ENCODE measurements at places on chromosomes 4 and X.

GRCh38 chrX:111265486-111265885, 4.8 kb downstream of the CAPN6 start:
- no peak for DNase-seq

- peak; percentile 66 for DNase-seq
Measured at GRCh38 chr4:137545461-137545861, 13.2 kb upstream of the PCDH18 start.

DNA sequence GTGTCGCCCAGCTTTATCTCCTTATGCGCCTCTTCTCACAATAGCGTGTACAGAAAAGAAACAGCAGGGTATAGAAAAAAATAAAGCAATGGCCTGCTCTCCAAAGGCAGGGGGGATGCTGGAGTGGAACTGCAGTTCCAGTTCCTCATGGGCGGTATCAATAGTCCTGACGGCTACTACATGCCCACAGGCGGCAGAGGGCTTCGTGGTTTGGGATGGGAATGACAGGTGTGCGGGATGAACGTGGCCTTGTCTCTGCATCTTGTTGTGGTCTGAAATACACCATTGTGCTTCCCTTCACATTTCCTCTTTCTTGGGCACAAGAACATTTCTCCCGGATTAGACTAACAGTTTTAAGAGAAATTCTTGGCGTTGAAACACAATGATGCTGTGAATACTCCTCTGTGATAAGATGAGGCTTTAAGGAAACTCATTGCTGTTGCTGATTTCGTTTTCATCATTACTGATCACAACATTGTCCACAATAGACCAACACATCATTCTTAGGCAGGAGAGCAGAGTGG, 124.1 kb upstream of the IGFBP7 start:
- DNase-seq: no peak

DNA sequence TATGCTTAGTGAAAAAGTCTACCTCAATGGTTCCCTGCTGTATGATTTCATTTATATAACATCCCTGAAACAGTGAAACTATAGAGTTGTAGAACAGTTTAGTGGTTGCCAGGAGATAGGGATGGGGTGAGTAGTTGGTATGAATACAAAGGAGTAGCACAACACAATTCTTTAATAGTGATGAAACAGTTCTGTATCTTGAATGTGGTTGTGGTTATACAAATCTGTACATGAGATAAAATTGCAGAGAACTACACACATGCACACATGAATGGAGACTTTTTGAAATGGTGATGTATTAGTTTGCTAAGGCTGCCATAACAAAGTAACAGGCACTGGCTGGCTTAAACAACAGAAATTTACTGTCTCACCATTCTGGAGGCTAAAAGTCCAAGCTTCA, 677.1 kb downstream of the ADGRL3 start:
- peak; percentile 22 for DNase-seq

DNA sequence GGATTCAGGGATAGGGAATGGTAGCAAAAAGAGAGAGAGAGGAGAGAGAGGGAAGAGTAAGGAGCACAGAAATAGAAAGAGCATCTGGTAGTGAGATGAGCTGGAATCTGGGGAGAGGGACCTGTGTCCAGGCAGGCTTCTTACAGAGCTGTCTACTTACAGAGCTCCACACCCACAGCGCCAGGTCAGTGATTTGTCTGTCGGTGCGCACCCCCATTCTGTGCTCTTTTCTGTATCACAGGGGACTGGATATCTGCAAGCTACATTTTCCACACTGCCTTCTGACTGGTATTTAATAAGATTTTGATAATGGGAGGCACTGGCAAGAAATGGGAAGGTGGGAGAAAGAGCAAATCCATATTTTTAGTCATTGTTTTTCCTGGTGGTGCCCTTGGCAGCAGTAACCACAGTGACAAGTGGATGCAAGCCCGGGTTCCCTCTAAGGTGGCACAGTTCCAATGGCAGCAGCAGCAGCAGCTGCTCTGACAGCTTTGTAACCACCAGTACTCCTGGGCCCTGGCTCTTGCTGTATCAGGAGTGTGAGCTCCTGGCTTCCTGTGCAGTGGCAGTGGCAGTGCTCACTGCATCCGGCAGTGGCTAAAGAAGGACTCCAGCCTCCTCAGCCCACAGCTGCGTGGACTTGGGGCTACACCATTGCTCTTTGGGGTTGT, 300.5 kb downstream of the TRIML1 start:
- DNase-seq: no peak

DNA sequence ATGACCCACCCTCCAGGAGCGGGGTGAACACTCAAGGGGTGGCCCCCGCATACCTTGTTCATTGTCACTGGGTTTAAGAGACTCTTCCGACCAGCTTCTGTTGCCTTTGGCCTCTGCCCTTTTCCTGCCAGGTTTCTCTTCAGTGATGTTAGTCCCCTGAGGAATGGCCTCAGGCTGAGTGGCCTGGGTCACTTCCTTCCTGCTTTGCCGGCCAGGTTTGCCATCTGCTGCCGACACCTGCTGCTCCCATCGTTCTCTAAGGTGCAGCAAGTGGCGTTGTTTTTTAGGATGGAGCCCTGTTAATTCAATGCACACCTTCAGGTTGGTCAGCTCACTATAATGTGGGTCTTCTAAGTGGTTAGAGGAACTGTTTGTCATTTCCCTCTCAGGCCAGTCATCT, 34.2 kb downstream of the BCOR start:
- DNase-seq: no peak

DNA sequence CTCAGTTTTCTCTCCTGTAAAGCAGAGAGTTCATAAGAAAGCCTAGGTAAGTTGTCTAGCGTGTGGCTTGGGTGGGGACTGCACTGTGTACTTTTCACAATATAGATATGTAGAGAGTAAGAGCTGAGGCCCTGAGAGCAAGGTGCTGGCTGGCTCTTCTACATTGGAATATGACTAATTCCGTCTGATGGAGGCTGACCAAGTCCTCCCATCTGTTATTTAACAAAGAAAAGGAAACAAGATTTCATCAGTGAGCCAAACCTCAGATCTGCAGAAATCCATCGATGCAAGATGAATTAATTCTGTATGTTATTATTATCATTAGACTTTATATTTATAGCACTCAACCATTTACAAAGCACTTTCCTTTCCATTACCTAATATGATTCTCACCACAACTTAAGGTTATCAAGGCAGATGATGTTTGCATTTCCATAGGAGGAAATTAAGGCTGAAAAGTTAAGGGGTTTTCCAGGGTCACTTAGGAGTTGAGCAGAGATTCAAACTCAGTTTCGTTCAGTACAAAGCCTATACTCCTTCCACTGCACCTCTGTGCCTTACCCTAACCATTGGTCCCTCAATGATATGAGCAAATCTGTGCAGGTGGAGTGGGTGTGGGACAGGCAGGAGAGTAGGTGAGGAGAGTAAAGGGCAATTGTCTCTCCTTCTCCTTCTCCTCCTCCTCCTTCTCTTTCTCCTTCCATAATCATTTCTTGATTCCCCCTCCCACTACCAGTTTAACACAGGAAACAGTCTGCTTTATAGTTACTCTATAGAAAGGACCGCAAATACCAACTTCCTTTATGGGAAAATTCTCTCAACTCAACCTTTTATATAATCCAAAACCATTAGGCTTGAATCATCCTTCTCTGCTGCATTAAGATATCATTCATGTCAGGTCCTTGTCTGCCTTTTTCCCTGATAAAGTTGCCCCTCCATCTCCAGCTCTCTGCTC, 27.6 kb upstream of the SRD5A3 start:
- no peak for DNase-seq

DNA sequence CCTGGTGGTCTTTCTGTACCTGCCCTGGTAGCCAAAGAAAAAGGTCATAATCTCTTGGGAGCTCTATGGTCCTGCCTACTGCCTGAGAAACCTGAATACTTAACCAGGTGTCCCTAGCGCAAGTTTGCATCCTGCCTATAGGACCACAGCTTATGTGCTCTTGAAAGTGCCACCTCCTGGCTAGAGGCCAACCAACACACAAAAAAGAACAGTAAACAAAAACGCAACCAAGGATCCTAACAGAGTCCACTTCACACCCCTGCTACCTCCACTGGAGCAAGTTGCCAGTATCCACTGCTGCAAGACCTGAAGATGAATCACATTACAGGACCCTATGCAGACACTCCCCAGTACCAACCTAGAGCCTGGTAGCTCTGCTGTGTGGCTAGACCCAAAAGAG, 103.2 kb upstream of the PABPC5 start:
- DNase-seq: no peak

GRCh38 chr4:81052119-81053068, 21.9 kb downstream of the BMP3 start:
- DNase-seq: peak; percentile 54

DNA sequence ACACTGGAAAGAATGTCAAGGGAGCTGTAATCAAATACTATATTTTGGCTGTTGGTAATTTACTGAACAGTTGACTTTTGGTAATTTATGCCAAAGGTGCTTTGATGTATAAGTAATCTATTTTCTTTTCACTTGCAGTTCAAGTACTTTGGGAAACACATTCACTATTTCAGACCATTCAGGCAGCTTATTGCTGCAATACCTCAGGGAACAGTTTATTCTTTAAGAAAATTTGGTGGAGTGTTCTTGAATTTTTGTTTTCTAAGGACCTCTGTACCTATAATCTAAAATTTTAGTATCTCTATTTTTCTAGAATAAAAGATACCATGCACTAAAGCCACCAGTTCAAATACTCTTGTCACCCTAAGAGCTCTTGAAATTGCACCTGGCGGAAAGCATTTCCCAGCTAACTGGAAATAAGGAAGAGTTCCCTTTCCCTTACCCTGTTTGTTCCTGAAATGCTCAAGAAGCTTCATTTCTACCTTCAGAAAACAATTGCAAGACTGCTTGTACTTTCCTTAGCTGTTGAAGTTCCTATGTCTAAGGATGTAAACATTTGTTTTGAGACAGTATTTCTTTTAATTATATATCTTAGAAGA, 633.5 kb upstream of the FAT1 start:
- DNase-seq: no peak

GRCh38 chr4:150647008-150647407, 65.1 kb downstream of the MAB21L2 start:
- DNase-seq: no peak

DNA sequence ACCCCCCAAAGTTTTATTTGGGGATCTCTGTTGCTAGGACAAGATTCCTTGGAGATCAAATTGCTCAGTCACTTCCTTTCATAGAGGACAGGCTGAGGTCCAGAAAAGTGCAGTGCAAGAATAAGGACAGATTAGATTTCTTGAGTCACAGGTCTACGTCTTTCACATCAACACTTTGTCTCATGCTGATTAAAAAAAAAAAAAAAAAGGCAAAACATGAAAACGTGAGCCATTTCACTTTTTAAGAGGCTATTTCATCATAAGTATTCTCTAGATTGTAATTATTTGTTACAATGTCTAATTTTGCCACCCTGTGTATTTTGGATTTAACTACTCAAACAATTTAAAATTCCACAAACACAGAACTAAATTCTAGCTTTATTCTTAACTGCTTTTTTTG, 647.0 kb downstream of the TRAM1L1 start:
- DNase-seq: no peak

- DNase-seq: no peak
Measured at GRCh38 chr4:92399032-92399431, 95.3 kb downstream of the GRID2 start.

GRCh38 chr4:3745886-3746656, 20.1 kb upstream of the ADRA2C start:
- DNase-seq: no peak

DNA sequence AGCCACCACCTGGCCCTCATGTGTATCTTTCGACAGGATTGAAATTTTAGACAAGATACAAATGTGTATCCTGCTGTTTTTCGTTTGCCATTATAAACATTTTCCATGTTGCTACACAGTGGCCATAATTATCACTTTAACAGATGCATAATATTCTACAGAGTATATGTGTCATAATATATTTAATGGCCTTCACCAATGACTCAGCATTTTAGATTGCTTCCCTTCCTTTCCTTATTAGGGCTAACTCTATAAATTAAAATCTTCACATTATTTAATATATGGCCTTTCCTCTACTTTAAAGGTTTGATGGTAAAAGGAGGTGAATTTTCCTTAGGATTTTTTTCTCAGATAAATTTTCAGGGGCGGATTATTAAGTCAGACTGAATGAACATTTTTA, 97.4 kb downstream of the HS6ST2 start:
- DNase-seq: no peak

DNA sequence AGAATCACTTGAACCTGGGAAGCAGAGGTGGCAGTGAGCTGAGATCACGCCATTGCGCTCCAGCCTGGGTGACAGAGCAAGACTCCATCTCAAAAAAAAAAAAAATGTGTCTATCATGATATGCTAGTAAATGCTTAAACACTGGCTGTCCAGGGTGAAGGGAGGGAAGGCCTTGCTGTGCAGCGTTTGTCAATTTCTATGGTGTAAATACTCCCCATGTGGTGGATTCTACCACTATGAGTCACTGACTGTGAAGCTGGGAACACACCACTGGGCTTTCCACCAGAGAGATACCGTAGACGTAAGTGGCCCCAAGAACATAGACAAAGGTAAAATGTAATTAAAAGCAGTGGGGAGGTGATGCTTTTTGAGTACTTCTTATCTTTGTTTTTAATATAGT, 51.3 kb upstream of the LEF1 start:
- peak; percentile 1 for DNase-seq

DNA sequence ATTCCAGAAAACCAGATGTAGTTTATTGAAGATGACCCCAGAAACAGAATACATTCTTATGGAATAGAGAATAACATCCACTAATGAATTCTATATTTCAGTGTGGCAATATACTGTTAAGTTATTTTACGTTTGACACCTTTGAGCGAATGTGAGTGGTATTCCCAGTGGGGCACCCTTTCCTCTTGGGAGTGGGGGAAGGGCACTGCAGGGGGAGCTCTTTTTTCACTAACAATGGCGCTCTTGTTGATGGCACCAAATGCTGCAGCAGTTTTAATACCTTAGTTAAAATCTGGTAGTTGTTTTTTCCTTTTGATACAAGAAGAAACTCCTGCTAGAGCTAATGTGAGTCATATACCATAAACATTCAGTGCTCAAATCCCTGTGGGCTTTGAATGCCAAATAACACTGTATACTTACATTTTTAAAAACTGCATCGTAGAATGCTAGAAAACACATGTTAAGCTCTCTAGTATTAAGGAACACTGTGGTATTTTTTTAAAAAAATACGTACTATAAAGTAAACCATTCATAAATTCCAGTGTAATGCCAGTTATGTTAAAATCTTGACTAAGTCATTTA, 178.5 kb downstream of the DCHS2 start:
- DNase-seq: no peak

GRCh38 chr4:184978211-184978610, 40.1 kb upstream of the HELT start:
- DNase-seq: no peak

GRCh38 chrX:118448273-118448783, 47.3 kb upstream of the DOCK11 start:
- no peak for DNase-seq

DNA sequence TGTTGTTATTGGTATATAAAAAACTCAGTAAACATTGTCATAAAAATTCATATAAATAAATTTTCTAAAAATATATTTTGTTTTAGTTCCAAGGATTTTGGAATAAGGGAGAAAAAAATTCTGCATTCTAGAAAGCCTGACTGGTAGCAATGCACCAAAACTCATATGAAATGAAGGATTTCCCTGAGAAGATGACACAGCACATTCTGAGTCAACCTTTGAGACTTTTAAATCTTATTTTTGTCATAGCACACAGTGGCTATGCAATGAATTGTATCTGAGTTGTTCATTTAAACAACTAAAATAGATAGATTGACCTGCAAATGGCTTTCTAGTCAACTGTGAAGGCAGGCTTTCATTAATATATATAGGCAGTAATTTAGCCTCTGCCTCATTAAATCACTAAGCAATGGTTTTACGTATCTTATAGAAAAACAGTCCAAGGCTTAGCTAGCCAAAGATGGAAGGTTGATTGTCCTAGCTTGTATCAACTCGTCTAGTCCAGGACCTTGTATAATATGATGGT, 239.1 kb upstream of the NEIL3 start:
- no peak for DNase-seq
